ENCODE measurements at places on chromosomes 5 and 9.

DNA sequence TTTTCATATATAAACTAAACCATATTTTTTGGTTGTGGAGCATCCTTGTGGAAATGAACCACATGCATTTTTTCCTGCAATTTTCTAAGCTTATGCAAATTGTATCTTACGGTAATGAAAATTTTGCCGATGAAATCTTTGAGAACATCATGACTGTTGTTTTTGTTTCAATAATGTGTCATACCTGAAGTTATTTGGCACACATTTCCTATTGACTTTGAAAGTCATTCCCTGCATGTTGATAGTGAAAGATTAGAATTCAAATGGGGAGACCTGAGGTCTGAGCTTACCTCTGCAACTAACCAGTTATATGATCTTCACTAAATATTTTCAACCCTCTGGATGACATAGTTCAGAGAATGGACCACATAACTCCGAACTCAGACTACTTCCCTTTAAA is 88.5 kb downstream of the PRR16 start:
- no peak for DNase-seq

DNA sequence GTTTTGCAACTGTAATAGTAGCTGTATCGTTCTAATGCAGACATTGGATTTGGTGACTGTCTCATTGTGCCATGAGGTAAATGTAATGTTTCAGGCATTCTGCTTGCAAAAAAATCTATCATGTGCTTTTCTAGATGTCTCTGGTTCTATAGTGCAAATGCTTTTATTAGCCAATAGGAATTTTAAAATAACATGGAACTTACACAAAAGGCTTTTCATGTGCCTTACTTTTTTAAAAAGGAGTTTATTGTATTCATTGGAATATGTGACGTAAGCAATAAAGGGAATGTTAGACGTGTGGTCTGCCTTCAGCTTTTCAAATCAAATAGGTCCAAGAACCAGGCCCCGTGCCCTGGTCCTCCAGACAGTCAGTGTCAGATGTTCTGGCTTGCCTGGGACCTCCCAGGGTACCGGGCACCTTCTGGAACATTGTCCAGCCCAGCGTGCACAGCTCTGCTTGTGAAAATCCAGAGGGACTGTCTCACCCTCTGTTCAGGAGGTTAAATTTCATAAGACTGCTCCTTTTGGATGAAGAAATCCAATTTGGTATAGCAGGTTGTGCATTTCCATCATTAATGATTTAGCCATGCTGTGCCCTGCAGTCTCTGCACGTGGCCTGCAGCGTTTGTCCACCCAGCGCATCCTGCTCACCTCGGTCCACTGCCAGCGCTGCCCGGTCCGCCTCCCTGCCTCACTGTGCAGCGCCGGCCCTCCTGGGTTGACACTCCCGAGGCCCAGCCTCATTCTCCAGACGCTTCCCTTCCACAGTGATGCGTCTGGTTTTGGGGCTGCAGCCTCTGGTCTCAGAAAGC is 6.6 kb upstream of the AHRR start:
- no peak for DNase-seq

GRCh38 chr5:136665331-136665730 is 300.0 kb upstream of the TRPC7 start:
- no peak for DNase-seq

DNA sequence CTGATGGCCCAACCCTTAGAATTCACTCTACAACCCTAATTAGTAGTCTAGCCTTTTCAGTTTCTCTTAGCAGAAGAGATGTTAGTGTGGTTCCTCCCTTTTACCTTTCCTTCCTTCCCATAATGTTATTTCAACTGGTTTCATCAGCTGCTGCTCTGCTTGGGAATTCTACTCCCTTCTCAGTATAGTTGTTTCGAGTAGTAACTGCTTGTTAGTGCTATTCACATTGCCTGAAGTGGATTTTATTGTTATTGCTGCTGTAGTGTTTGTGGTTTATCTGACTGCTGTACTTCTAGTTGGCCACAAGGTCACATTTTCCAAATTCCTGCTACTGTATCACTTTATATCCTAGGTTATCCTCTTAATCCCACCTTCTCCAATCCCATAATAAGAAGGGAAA is 29.7 kb downstream of the SMIM15 start:
- no peak for DNase-seq

- no peak for DNase-seq
Measured at GRCh38 chr5:177220576-177220975, 82.9 kb downstream of the RAB24 start.

GRCh38 chr5:107268241-107268640 is 402.5 kb downstream of the EFNA5 start:
- DNase-seq, result no peak

DNA sequence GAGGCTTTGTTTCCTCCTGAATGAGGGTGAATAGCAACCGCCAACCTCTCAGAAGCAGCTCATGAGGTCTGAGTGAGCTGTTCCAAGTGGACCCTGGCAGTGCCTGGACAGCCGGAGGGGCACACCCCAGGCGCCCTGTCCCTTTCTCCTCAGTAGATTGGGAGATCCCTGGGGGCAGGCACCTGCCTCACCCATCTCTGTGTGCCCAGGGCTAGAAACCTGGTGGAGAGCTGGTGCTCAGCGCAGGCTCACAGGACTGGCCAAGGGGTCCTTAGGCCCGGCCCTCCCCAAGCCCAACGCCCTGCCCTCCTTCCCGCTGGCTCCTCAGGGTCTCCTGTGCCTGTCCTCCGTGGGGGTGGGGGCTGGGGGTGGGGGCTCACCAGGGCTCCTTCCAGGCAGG is 14.9 kb upstream of the MAPK9 start:
- DNase-seq, result no peak

DNA sequence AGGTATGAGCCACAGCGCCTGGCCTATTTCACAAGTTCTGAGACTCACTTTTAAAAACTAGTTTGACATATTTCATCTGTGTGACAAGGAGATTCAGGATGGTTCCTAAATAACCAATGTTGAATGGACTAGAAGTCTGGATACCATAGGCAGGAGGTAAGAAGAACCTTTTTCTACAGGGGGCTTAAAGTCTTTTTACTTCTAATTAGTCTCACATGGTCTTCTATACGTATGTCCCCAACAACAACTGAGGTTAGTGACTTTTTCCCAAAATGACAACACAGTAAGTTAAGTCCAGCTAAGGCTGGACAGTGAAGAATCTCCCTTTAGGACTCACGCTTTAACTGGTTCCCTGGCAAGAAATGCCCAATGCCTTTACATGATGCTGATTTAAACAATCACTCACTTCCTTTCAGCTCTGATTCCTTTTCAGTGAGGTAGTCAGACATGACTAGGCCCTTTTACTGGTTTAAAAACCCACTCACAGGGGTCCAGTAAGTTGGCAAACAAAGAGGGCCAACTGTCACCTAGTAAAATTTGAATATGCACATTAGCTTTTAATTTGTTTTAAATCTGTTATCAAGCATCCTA is 12.1 kb upstream of the HAUS6 start:
- DNase-seq, result no peak

- DNase-seq, result no peak
Measured at GRCh38 chr9:81823672-81824554, 104.3 kb upstream of the SPATA31D4 start.

DNA sequence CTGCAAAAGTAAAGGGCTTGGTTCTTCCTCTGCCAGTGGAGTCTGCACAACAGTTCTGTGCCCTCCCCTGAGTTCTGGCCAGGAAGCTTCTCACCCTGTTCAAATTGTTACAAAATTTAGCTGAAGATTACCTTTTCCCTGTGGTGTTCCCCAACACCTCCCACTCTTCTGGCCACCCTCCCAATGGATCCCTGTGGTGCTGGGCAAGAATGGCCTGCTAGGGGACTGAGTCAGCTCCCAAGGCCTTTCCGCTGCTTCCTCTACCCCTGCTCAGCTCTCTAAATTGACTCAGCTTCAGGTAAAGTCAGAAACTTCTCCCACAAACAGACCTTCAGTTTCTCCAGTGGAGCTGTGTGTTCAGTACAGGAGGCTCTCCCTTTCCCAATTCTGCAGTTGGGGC is 186.0 kb downstream of the NR2F1-AS1 start:
- DNase-seq, result no peak

DNA sequence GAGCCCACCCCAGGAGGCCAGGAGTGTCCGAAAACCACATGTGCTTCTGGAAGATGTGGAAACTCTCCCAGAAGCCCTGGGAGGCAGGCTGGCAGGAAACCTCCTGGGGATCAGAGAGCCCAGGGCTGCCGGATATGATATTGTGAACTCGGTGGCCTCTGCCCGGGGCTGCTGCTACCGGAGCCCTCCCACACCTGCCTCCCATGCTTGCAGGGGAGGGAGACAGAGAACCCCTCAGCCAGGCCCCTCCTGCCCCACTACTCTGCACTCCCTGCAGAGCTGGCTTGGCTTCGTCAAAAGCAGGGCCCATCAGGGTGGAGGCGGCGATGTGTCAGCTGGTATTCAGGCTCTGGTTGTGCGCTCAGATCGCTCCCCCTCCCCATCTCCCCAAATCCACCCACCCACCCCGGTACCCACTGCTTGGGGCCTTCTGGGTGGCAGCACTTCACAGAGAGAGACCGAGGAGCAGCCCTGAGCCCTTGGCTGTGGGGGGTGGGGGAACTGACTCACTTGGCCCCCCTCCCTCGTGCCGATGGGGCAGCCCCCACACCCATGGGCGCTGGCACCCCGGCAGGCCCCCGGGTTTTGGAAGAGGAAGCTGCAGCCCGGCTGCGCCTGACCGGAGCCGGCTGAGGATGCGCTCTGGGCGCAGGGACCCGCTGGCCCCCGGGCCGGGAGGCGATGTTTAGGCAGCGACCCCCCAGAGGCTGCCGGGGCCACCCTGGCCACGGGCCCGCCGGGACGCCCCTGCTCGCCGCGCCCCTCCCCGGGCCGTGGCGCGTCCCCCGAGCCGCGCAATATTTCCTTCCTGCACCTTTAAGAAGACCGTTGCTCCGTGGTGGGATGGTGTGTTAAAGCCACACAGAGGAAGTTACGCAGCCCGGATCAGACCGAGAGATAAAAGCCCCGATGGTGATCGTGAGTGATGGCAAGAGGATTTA is 786 bp upstream of the NTNG2 start:
- peak; percentile 74 for DNase-seq

- peak; percentile 85 for DNase-seq
Measured at GRCh38 chr9:35116898-35117551, 1.4 kb upstream of the ATOSB start.

DNA sequence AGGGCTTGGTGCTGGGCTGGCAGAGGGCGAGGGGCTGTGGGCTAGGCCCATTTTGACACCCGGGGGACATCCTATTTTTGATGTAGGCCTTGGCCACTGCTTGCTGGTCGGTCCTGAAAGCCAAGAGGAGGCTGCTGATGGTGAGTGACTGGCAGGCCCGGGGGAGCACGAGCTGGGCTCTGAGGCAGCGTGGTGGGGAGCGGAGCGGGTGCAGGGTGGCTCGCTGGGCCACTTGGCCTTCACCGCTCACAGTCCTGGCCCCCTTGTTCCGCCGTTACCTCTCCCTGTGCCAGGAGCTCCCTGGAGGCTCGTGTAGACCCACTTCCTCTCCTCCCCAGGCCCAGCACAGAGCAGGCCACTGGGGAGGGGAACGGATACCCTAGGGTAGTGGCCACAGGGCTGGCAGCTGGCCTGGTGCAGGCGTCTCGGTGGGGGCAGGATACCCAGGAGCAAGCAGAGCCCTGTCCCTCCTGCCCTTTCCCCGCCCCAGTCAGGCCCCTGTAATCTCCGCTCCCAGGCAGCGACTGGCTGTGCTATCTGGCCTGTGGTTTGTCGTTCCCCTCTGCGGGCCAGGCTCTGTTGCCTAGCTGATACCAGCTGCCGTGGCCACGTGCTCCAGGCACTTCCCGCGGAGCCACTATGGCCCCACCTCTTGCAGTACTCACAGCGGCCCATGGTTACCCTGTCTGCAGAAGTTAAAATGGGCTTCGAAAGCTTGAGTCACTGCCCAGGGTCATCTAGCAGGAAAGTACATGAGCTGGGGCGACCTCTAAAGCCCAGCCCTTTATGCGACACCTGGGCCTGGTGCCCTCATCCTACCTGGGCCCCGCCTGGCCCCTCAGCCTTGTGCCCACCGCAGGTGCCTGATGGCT is 11.7 kb upstream of the DOLPP1 start:
- DNase-seq, result peak; percentile 20

DNA sequence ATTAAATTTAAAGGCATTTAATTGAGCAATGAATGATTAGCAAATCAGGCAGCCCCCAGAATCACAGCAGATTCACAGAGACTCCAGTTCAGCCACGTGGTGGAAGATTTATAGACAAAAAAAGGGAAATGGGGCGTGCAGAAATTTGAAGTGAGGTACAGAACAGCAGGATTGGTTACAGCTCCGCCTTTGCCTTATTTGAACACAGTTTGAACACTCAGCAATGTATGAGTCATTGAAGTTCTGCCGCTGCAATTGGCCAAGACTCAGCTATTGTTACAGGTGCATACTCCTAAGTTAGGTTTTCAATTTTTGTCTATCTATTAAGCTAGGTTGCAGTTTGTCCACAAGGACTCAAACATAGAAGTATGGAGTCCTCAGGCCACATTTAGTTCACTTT is 157.7 kb upstream of the SLC12A2 start:
- DNase-seq, result no peak

GRCh38 chr5:58544195-58544594 is 38.7 kb upstream of the RAB3C start:
- no peak for DNase-seq

- no peak for DNase-seq
Measured at GRCh38 chr9:133117271-133118178, 3.5 kb downstream of the RALGDS start.

DNA sequence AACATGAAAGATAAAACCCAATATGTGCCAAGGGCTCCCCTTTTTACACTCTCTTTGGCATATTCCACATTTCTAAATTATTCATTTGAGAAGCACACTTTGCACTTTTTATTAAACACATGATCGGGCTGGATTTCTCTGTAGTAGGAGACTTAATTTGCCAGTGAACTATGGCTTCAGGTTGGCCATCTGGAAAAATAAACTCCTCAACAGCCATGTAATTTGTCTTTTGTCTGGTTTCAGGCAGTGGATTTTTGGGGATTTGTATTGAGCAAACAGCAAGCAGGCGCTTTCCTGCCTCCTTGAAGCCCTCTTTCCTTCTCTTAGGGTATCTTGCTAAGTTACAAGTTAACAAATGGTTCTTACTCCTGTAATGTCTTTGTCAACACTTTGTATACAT is 73.0 kb upstream of the DMRTA1 start:
- no peak for DNase-seq

- no peak for DNase-seq
Measured at GRCh38 chr5:74332682-74333081, 307.8 kb downstream of the ENC1 start.

DNA sequence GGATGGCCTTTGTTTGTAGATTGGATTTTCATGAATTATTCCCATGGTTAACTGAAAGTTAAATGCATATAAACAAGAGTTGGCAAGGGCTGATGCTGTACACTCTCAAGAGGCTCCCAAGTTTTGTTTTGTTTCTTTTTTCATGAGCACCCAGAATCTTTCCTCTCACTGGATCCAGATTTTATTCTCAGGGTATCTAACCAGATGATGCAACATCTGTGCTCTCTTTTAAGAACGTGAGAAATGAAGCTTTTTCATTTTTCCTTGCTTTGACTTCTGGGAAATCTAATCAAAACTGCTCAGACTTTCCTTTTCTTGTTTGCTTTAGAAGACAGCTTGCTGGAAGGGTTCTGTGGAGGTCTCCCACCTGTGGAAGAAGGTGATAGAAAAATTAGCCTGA is 142.7 kb upstream of the SLC12A2 start:
- DNase-seq, result no peak

GRCh38 chr5:60820593-60821487 is 23.2 kb downstream of the ELOVL7 start:
- no peak for DNase-seq
